Skin of body (tissue), 3 donors: ENCODE measurements at places on chromosomes 4 and X. TPM values are rescaled to one million over a fixed set of nuclear protein-coding genes. Genes with fewer than 3 reads are reported as not detected.

GRCh38 chrX:133493366-133493765 lies 78.1 kb upstream of the GPC4 start:
- DNase-seq: no peak

GRCh38 chrX:12488220-12488619 lies 303.0 kb upstream of the PRPS2 start:
- no peak for DNase-seq

GRCh38 chr4:10647846-10648245 lies 36.7 kb downstream of the CLNK start:
- DNase-seq: no peak

DNA sequence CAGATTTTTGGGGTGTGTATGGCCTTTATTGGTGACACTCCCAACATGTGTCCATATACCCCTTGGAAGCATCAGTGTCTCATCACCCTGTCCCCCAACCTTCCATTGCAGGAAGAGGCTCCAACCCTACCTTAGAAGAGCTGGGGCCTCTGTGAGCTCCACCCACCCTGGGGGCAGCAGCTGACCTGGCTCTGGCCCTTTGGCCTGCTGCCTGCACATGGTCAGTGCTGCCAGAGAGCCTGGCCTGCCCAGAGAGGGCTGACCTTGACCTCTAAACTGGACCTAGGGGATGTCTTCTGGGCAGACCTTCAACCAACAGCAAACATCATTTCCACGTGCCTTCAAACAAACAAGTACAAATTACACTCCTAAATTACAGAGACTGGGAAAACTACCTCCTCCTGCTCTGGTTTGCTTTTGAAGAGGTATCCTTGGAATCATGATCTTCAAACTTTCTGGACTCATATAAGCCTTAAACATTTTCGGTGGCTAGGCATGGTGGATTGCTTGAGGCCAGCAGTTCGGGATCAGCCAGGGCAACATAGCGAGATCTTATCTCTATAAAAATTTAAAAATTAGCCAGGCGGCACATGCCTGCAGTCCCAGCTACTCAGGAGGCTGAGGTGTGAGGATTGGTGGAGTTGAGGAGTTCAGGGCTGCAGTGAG lies 27.3 kb upstream of the KIAA0232 start:
- DNase-seq: no peak

GRCh38 chrX:119604766-119605463 lies 1.3 kb downstream of the NKRF start:
- no peak for DNase-seq

GRCh38 chrX:129845616-129846190 lies 2.0 kb upstream of the ZDHHC9 start:
- no peak for DNase-seq

DNA sequence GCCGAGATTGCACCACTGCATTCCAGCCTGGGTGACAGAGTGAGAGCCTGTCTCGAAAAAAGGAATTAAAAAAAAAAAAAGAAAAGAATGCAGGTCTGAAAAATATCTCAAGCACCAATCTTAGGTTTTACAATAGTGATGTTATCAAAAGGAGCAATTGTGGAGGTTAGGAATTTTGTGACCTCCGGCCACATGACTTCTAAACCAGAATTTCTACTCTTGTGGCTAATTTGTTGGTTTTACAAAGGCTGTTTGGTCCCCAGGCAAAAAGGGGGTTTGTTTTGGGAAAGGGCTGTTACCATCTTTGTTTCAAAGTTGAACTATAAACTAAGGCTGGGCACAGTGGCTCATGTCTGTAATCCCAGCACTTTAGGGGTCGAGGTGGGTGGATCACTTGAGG lies 15.4 kb upstream of the ZNF41 start:
- no peak for DNase-seq

The PAGE5 gene
- not detected for total RNA-seq

DNA sequence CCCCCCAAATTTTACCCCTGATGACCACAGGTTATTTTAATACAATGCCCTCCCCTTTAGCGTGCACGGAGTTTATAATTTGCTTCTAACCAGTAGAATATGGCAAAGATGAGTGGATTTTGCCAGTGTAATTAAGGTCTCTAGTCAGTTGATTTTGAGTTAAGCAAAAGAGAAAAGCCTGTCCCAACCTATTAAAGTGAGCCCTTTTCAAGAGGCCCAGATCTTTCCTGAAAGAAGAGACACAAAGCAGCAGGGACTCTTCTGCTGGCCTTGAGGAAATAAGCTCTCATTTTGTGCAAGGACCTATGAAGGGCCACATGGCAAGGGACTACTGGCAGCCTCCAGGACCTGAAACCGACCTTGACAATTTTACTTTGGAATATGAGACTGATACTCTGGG lies 61.9 kb upstream of the GABRG1 start:
- no peak for DNase-seq

DNA sequence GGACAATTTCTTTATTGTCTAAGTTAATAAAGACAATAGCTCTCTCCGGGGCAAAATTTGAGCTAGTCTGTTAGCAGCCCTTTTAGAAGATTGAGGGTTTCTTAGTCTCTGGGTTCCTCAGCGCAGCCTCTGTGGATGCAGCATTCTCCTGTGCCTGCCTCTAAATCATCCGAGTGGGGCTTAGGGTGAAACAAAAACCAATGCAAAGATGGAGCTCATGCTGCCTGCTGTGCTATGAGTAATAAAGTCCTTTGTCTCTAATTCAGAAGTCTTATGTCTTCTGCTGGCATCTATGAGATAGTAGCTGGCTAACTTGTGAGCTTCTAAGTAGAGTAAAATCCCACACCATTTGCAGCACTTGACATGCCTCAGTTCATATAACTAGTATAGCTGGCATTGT lies 67.9 kb downstream of the ANKRD50 start:
- no peak for DNase-seq

GRCh38 chr4:106287353-106287969 lies 28.5 kb downstream of the TBCK start:
- no peak for DNase-seq

DNA sequence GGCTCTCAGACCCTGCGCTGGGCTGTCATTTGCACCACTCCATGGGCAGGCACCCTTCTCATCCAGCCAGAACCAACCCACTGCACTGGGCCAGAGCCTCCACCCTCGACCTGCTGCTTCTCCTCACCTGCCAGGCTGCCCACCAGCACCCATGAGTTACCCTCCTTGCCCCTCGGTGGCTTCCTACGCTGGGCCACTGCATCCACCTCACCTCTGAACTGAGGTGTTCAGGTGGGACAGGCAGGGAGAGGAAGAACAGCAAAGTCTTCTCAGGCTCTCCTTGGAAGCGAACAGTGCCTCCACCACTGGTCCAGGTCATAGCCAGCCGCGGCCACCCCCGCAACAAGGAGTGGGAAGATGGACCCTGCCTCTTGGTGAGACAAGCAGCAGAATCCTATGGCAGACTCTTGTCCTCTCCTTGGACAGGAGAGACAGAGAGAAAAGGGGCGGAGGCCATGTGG lies 32.4 kb upstream of the HMX1 start:
- DNase-seq: no peak

DNA sequence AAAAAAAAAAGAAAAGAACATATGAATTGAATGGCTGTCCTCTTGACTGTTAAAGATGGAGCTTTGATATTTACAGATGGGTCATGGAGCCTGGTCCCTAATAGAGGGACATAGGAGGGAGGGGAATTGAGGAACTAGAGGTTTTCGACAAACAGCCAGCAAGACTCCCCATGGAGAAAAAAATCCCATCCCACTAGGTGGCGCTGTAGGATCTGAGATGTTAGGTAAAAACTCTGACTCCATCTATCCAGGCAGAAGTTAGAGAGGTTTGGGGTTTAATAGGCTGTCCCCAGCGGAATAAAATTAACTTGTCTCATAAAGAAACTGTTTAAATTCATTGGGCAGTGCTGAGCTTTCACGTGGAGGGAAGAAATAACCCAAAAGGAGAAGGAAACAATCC lies 45.9 kb downstream of the HMGB2 start:
- DNase-seq: no peak

- DNase-seq: peak; percentile 60
These were observed 147.8 kb upstream of the BCOR start for GRCh38 chrX:40245488-40246071.

GRCh38 chr4:17497890-17498523 lies 13.9 kb downstream of the QDPR start:
- DNase-seq: no peak
